Osteoblast (primary cell): ENCODE measurements at places on chromosomes 1 and 21. TPM values are rescaled to one million over a fixed set of nuclear protein-coding genes. Genes with fewer than 3 reads are reported as not detected.

Gene CFAP298
- 14.7 and 14.8 TPM in 2 replicates for total RNA-seq

Gene CLCNKA
- not detected in 2 replicates for total RNA-seq

Gene KCNJ9
- not detected in 2 replicates for total RNA-seq

Gene VWA5B1
- not detected in 2 replicates for total RNA-seq

Gene CELA3B
- total RNA-seq: not detected in 2 replicates

Gene TMEM63A
- 23.2 and 31.5 TPM in 2 replicates for total RNA-seq

Gene ANKRD65
- total RNA-seq: 1.2 and 1.8 TPM in 2 replicates

Gene NEGR1
- total RNA-seq: 18.1 and 22.7 TPM in 2 replicates

Gene NBPF11
- total RNA-seq: 6.9 and 8.8 TPM in 2 replicates

Gene TMEM50A
- 153 and 165 TPM in 2 replicates for total RNA-seq

Gene ZNF281
- 37.7 and 45.6 TPM in 2 replicates for total RNA-seq

Gene CLDN17
- not detected in 2 replicates for total RNA-seq

Gene ZNF648
- total RNA-seq: not detected in 2 replicates

Gene PLA2G5
- total RNA-seq: 1.8 and 2.9 TPM in 2 replicates

Gene C8B
- total RNA-seq: not detected in 2 replicates

Gene CTSS
- total RNA-seq: 10.9 and 16.3 TPM in 2 replicates

Gene DENND2C
- total RNA-seq: 8.3 and 8.8 TPM in 2 replicates

Gene C1orf94
- not detected in 2 replicates for total RNA-seq

Gene HRNR
- not detected in 2 replicates for total RNA-seq

Gene MXRA8
- total RNA-seq: 689 and 735 TPM in 2 replicates

Gene NEK2
- 1.4 and 2.4 TPM in 2 replicates for total RNA-seq

Gene PIK3R3
- total RNA-seq: 4.0 and 5.3 TPM in 2 replicates

Gene HPDL
- 0.36 and 0.59 TPM in 2 replicates for total RNA-seq

Gene TRIM67
- 0.29 and 0.36 TPM in 2 replicates for total RNA-seq

Gene SAMD11
- total RNA-seq: 7.7 and 8.3 TPM in 2 replicates

Gene GBP3
- total RNA-seq: 22.4 and 39.1 TPM in 2 replicates

Gene GSTM5
- total RNA-seq: 2.1 and 4.3 TPM in 2 replicates

Gene CHIA
- not detected in 2 replicates for total RNA-seq

Gene ASAP3
- 107 and 119 TPM in 2 replicates for total RNA-seq

Gene HEYL
- total RNA-seq: under 0.01 TPM in 2 replicates

Gene CGN
- not detected in 2 replicates for total RNA-seq

Gene FMO2
- total RNA-seq: 2.7 and 2.9 TPM in 2 replicates
